ENCODE measurements at places on chromosomes 1 and 21. TPM values are rescaled to one million over a fixed set of nuclear protein-coding genes. Genes with fewer than 3 reads are reported as not detected.

The ZNF695 gene
- not detected for total RNA-seq

DNA sequence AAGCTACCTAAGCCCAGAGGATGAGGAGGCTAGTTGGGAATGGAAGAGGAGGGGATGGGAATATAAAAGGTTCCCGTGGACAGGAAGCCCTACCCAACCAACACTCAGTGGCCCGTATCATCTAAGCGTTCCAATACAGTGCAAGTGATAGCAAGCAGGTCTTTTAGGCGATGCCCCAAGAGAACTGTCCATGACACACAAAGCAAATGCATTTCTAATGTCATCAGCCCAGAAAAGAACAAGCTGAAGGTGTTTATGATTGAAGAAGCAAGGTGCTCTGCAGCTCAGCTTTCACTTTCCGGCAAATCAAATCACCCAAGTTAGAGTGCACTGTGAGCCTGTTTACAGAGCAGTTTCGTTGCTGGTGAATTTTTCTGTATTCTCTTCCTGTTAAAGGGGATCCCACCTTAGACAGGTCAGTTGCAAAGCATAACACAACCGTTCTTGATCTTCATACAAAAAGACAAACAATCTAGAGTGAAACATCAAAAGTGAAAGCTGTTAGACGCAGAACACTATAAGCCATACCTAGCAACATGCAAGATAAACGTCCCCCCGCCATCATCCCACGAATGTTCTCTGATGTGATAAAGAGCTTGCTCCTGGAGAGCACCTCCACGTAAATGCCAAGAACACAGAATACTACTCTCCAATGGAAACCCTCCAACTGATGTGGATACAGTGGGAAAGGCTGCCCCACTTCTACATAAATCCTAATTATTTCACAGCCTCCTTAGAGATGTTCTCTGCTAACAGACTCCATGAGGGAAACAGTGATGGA, 54.0 kb downstream of the PGBD5 start:
- H3K27me3 ChIP-seq = no peaks in the 10 kb centered on the region
- no peak overlapping the region for H3K27ac ChIP-seq
- DNase-seq = no peak
- H3K4me3 ChIP-seq = no peak overlapping the region

DNA sequence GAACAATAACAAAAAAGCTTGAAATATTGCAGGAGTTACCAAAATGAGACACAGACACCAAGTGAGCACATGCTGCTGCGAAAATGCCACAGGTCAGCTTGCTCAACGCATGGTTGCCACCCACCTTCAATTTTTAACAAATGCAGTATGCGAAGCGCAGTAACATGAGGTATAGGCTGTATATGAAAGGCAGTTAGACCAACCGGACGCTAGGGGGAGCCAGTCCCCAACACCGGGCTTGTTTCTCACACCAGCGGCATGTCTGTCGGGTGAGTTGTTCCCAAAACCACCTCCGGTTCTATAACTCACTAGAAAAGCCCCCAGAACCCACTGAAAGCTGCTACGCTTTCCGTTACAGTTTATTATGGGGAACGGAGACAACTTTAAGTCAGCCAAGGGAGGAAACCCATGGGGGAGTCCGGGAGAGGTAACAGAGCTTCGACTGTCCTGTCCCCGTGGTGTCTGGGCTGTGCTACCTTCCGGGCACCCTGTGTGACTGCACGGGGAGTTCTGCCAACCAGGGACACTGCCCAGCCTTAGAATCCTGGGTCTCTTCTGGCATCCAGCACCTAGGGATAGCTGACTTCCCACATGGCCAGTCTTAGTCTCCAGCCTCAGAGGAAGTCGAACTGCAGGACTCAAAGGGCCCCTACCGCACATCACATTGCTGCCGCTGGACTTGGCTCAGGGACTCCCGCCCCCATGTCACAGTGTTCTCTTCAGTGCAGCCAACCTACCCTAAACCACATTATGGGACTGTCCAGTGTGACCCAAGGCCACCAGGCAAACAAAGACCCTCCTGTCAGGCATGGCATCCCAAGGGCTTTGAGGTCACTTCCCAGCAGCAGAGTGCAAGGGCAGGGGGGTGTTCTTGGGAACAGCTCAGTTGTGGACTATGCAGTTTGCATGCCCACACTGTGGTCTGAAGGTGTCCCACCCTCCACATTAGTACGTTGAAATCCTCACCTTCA, 14.0 kb downstream of the RNF187 start:
- H3K36me3 ChIP-seq = peaks cover 5% of the 10 kb centered on the region
- H3K27me3 ChIP-seq = no peaks in the 10 kb centered on the region
- peak overlapping the region; percentile 36 for H3K4me3 ChIP-seq
- no peaks in the 10 kb centered on the region for H3K4me1 ChIP-seq
- H3K27ac ChIP-seq = no peak overlapping the region
- DNase-seq = peak; percentile 90

- H3K27ac ChIP-seq = no peak overlapping the region
- H3K27me3 ChIP-seq = no peaks in the 10 kb centered on the region
- no peak for DNase-seq
- no peaks in the 10 kb centered on the region for H3K4me1 ChIP-seq
Measured at GRCh38 chr1:66758241-66758755, 6.0 kb downstream of the DYNLT5 start.

Data from ascending aorta (tissue), 2 donors.